SK-N-SH (cell line): ENCODE measurements at places on chromosomes 2 and 18. TPM values are rescaled to one million over a fixed set of nuclear protein-coding genes. Genes with fewer than 3 reads are reported as not detected.

MSH2 gene
- polyA plus RNA-seq, result 13.7 and 16.4 TPM in 2 replicates

CEBPZ gene
- 9.7 and 11.6 TPM in 2 replicates for polyA plus RNA-seq

L3MBTL4 gene
- 0.02 and 0.05 TPM in 2 replicates for polyA plus RNA-seq

XIRP2 gene
- polyA plus RNA-seq, result 0.02 and 0.03 TPM in 2 replicates

PARD3B gene
- 0.87 and 0.89 TPM in 2 replicates for polyA plus RNA-seq

MYL12B gene
- 555 and 645 TPM in 2 replicates for polyA plus RNA-seq

DSC2 gene
- polyA plus RNA-seq, result not detected in 2 replicates

CHST9 gene
- not detected in 2 replicates for polyA plus RNA-seq

PRKAG3 gene
- not detected in 2 replicates for polyA plus RNA-seq

MTLN gene
- polyA plus RNA-seq, result 39.1 and 45.6 TPM in 2 replicates

RHBDD1 gene
- 10.3 and 10.8 TPM in 2 replicates for polyA plus RNA-seq

CAPN14 gene
- 0.08 and 0.11 TPM in 2 replicates for polyA plus RNA-seq

EVA1A gene
- polyA plus RNA-seq, result 79.0 and 93.0 TPM in 2 replicates

DSC3 gene
- not detected in 2 replicates for polyA plus RNA-seq

RAB6D gene
- polyA plus RNA-seq, result not detected in 2 replicates

MTIF2 gene
- polyA plus RNA-seq, result 12.9 and 14.1 TPM in 2 replicates

ANKRD30BL gene
- polyA plus RNA-seq, result not detected in 2 replicates

KIF1A gene
- polyA plus RNA-seq, result 0.21 and 0.32 TPM in 2 replicates

CNGA3 gene
- not detected in 2 replicates for polyA plus RNA-seq

ACVR1C gene
- polyA plus RNA-seq, result 0.03 TPM in 1 of 2 replicates, not detected in the other

FTCDNL1 gene
- not detected in 2 replicates for polyA plus RNA-seq

TMSB10 gene
- 3,924 and 7,920 TPM in 2 replicates for polyA plus RNA-seq

REG1B gene
- polyA plus RNA-seq, result not detected in 2 replicates

IL1A gene
- not detected in 2 replicates for polyA plus RNA-seq

LONRF2 gene
- 2.0 and 2.4 TPM in 2 replicates for polyA plus RNA-seq

SCYGR4 gene
- polyA plus RNA-seq, result not detected in 2 replicates

CKAP2L gene
- polyA plus RNA-seq, result 2.9 TPM in 2 replicates

KIAA2012 gene
- 0.07 and 0.11 TPM in 2 replicates for polyA plus RNA-seq

LBX2 gene
- 0.03 TPM in 1 of 2 replicates, not detected in the other for polyA plus RNA-seq

CFAP65 gene
- polyA plus RNA-seq, result 0.95 and 1.7 TPM in 2 replicates

C2orf80 gene
- polyA plus RNA-seq, result not detected in 2 replicates

TNP1 gene
- polyA plus RNA-seq, result not detected in 2 replicates

ADGRF3 gene
- 0.10 and 0.31 TPM in 2 replicates for polyA plus RNA-seq

HNRNPLL gene
- polyA plus RNA-seq, result 24.4 and 29.8 TPM in 2 replicates

C18orf63 gene
- polyA plus RNA-seq, result not detected in 2 replicates

SRD5A2 gene
- polyA plus RNA-seq, result not detected in 2 replicates

INO80D gene
- 0.69 and 0.91 TPM in 2 replicates for polyA plus RNA-seq

CYS1 gene
- polyA plus RNA-seq, result 0.62 and 1.2 TPM in 2 replicates

GALNT5 gene
- 10.4 and 15.3 TPM in 2 replicates for polyA plus RNA-seq

C1GALT1C1L gene
- polyA plus RNA-seq, result 2.6 and 3.1 TPM in 2 replicates

LRP2 gene
- not detected in 2 replicates for polyA plus RNA-seq

MYO7B gene
- 0.06 and 0.08 TPM in 2 replicates for polyA plus RNA-seq

RAB6C gene
- polyA plus RNA-seq, result 0.02 and 0.05 TPM in 2 replicates

HAAO gene
- polyA plus RNA-seq, result not detected in 2 replicates

IHH gene
- polyA plus RNA-seq, result 0.03 TPM in 1 of 2 replicates, not detected in the other

RETREG2 gene
- polyA plus RNA-seq, result 74.6 and 94.8 TPM in 2 replicates
